ENCODE measurements at places on chromosomes 7 and 10.

GRCh38 chr10:66378117-66378876 lies 547.5 kb upstream of the LRRTM3 start:
- no peak for DNase-seq

DNA sequence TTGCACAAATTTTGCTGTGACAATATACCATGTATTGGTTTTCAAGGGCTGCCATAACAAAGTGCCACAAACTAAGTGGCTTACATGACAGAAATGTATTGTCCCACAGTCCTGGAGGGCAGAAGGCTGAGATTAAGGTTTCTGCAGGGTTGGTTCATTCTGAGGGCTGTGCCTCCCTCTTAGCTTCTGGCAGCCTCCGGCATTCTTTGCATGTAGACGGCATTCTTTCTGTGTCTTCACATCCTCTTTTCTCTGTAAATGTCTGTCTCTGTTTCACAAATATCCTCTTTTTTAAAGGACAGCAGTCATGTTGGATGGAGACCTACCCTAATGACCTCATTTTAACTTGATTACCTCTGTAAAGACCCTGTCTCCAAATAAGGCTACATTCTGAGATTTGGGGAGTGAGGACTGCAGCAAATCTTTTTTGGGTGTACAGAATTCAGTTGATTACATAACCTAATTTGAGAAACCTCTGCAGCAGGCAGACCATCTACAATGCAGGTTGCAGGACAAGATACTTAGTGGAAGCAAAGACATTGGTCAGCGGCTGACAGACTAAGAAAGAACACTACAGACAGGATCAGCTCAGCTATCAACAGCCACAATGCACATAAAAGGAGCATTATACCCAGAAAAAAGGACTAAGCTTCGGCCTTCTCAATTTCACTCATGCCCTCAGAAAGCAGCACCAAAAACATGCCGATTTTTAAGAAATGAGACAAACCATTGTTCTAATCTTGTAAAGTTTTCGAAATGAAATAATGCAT lies 84.6 kb upstream of the FAM3C start:
- DNase-seq = no peak

DNA sequence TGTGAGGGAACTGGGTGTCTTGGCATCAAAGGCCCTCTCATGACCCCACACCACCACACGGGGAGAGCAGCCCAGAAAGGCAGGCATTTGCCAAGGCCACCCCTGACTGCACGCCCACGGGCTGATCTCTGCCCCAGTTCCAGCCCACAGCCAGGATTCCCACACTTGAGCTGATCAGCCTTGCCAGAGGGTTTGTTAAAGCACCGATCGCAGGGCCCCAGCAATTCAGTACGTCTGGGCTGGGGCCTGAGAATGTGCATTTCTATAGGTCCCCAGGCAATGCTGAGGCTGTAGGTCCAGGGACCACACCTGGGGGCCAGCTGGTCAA lies 103.9 kb downstream of the TNS3 start:
- DNase-seq = no peak

- no peak for DNase-seq
Observed at GRCh38 chr7:117092785-117093184, 139.5 kb downstream of the ST7 start.

GRCh38 chr7:47444376-47445098 lies 137.4 kb downstream of the TNS3 start:
- no peak for DNase-seq

GRCh38 chr10:132142396-132143161 lies 44.2 kb upstream of the DPYSL4 start:
- no peak for DNase-seq

All from esophagus squamous epithelium (tissue), 5 donors.